ENCODE measurements at places on chromosomes 6 and 20.

DNA sequence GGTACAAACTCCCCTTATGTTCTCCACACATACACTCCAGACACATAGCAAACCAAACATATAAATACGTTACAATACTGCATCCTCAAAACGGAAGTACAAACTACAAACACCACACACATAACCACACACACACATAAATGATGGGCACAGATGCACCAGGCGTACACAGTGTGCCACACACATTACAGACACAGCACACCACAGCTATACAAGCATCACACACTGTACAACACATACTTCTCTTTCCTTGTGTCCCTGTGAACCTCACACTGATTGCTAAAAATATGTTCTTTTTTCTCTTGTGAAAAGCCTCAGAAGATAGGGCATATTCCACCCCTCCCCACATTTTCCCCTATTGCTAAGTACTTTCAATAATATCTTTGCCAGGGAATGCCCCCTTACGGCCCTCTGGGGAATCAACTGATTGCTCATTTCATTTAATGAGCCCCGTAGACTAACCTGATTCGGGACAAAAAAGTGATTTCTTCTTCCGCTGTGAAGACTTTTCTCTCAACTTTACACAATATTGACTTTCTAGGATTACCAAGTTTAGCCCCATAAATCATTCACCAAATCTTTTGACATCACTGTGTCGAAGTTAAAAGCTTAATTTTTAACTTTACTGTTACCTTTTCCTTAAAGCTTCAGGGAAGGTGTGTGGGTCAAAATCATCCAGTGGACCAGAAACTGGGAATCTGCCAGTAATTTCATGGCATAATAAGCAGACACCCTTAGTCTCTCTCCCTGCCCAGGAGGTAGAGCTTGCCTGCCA is at the start of gene SLC17A1:
SLC17A1 (minus strand) TSS at position 521 of the 775 bp plus-strand sequence. CDS start 1,495 bp downstream, outside the sequence.
- DNase-seq = no peak

GRCh38 chr6:43926634-43927531 is 156.9 kb downstream of the VEGFA start:
- peak; percentile 47 for DNase-seq

DNA sequence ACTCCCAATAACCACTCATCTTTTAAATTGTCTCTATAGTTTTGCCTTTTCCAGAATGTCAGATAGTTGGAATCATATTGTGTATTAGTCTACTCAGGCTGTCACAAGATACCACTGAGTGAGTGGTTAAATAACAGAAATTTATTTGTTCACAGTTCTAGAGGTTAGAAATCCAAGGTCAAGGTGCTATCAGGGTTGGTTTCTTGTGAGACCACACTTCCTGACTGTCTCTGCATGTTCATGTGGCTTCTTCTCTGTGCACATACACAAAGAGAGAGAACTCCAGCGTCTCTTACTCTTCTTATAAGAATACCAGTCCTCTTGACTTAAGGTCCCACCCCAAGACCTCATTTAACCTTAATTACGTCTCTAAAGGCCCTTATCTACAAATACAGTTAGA is 23.9 kb upstream of the PRSS35 start:
- DNase-seq = no peak

DNA sequence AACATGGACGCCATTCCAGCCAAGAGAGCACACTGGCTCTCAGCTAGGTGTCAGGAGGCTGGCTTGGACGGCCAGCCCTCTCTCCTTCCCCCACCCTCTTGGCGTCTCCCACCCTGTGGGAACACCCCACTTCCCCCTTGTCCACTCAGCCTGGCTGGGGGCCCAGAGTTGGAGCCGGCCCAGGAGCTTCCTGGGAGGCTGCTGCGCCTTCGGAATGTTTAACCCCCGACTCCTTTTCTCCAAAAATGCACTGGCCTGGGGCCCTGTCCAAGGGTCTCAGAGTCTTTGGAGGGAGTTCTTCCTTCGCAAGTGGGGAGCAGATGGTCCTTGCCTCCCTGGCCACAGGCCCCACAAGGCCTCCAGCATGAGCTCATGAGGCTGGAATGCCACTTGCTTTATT is 4.1 kb downstream of the ADAM33 start:
- DNase-seq = no peak

DNA sequence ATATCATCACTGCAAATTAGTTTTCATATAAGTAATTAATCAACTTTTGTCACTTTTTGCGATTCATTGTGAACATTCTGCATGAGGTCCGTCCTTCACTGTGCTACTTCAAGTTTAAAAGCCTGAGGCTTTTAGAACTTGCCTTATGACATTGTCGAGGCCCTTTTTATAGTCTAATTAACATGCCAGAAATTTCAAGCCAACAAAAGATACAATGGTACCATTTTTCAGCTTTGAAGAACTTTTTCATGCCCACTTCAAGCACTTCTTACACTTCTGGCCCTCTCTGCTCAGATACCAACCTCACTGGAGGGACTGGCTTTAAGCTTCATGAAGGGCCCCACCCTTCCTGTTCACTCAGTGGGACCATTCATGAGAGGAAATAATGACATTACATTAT is 323.1 kb downstream of the TPBG start:
- DNase-seq = no peak

GRCh38 chr6:157058574-157058973 is 264.7 kb downstream of the TMEM242 start:
- DNase-seq = no peak

DNA sequence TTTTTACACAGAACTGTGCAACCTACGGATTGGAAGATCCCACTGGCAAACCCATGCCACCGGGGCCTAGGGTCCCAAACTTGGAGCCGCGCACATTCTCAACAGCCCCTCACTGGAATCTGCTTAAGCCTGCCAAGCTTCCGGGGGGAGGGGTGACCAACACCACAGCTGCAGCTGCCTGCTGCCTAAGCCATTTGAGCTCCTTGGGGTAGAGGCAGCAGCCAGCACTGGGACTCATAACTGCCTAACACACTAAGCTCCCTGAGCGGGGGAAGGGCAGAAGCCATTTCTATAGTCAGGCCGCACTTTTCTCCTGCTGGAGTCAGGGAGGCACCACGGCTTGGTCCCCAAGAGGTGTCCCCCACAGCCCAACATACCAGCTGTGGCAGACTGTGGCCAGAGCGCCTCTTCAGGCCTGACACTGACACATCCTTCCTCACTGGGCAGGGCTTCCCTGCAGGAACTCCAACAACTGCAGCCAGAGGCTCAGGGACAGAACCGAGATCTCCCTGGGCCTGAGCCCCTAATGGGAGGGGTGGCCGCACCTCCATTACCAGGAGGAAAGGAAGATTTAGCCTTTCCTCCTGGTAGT is 270.3 kb upstream of the ECI2 start:
- no peak for DNase-seq
